Kidney glomerular epithelial cell (primary cell): ENCODE measurements at places on chromosomes 12 and 14.

DNA sequence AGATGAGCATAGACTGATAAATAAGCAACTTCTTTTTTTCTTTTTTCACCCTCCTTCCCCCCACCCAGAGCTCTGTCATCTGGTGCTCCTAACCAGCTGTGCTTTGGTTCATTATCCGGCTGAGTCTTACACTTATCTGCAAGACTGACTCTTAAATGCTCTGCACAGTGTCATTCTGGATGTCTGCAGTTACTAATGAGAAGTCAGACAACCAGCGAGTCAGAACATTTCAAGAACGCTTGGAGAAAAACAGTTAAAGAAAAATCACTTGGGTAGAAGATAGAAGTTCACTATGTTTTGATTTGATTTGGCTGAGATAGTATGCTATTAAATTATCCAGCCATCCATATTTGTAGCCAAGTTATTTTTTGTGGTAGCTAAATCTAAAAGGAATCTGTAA, 328.9 kb upstream of the PRICKLE1 start:
- DNase-seq: no peak

- DNase-seq: no peak
Measured at GRCh38 chr12:93684716-93685115, 7.5 kb downstream of the CRADD start.

DNA sequence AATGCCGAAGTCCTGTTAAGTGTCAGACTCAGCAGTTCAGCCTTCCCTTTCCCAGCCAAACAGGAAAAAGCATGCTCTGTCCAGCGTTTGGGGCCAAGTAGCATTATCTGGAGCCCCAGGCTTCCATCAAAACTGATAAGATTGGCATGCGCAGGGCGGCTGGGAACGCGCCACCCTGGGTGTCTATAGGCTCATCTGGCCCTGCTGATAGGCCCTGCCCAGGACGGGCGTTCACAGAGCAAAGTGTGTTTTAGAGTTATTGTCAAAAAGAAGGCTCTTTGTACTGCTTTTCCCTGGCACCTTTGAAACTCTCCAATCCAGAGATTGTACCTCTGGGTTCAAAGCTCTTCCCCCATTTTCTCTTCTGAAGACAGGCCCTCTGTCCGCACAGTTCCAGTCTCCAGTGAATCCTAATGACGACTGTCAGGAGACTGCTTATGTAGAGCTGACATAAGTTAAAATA, at the start of gene ART4:
Gene ART4 (minus strand): TSS at position 102 of the 463 bp plus-strand sequence. CDS start 413 bp downstream, outside the sequence.
- DNase-seq: no peak

DNA sequence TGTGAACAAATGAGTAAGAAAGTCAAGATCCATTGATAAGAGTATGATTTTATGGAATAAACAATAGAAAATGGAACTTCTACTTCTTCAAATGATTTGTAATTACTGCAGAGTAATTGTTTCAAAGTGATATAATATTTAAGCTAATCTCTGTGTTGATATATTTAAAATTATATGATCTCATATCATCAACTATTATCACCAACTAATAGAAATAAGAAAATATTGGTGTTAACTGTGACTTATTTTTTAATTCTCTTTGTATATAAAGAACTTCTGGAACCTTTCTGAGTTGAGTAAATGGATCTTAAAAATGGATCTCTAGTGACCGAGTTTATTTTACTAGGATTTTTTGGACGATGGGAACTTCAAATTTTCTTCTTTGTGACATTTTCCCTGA, at the start of gene OR4L1:
Gene OR4L1 (plus strand): TSS at position 301 of the 400 bp plus-strand sequence. CDS start 0 bp downstream, at position 301.
- no peak for DNase-seq

DNA sequence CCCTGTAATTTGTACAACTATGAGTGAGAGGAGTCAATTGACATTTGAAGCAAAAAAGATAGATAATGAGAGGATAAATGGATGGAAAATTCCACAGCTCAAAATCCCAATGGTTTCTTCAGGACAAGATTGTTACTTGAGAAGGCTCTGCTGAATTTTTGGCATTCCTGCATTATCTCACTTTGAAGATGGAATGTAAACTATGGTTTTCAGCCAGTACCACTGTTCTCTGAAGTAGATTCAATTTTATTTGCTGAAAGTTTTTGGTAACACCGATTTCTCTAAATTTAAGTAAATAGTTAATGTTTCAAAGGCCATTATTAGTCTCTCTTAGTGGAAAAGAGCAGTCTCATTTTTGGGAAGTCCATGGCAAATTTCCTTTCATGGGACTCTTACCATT, 121.9 kb upstream of the SLC38A2 start:
- DNase-seq: peak; percentile 13

DNA sequence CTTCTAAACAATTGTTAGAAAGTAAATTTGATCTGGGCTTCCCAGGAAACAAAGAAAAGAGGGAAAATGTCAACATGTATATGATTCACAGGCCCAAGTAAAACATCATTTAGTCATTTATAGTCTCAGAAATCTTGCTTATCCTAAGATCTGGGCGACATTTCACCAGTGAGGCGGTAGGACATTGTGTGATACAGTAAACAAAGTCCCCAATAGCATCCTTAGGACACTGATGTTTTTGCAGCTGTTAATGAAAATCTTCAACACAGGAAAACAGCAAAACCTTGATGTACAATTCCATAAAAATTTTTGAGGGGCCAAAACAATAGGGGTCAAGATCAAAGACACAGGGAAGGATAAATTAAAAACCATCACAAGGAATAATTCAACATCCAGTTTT, 20.2 kb downstream of the LMO3 start:
- DNase-seq: no peak
